Left lung (tissue), 14 donors: ENCODE measurements at places on chromosomes 13 and 19. TPM values are rescaled to one million over a fixed set of nuclear protein-coding genes. Genes with fewer than 3 reads are reported as not detected.

- no peak for DNase-seq
Observed at GRCh38 chr13:98180092-98180491, 3.0 kb upstream of the RNF113B start.

DNA sequence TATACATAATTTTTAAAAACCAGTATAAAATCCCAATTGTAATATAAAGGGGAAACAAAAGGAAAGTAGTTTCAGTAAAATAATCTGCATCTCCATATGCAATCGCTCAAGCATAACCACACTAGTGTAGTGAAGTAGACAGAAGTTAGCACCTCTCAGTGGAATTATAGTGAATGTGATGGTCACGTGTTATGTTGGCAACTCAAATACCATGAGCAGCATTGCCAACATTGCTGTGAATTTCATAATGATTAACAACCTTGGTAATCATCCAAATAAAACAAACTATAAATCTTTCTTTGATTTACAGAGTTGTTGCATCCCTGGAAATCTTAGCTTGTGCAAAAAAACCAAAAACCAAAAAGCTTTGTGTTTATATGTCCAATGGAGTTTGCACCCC is 77.3 kb upstream of the SIAH3 start:
- peak; percentile 38 for DNase-seq

DNA sequence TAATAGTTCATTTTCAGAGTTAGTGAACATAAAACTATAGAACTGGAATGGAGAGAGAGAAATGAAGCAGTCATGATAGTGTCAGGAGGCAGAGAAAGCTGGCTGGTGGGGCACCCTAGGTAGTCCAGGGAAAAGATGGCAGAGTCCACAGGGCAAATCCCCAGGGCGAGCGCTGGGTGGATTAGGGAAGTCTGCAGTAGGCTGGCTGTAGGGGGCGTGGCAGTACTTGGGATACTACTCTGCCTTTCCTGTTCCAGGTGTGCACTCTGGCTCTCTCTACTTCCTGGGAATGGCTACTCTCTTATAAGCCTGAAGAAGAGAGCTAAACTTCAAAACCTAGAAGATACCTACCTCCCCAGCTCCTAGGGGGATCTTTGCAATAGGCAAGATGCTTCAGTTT is 232.9 kb upstream of the SLC10A2 start:
- DNase-seq = no peak

CLIP3 gene
- 16.6 TPM for total RNA-seq

DNA sequence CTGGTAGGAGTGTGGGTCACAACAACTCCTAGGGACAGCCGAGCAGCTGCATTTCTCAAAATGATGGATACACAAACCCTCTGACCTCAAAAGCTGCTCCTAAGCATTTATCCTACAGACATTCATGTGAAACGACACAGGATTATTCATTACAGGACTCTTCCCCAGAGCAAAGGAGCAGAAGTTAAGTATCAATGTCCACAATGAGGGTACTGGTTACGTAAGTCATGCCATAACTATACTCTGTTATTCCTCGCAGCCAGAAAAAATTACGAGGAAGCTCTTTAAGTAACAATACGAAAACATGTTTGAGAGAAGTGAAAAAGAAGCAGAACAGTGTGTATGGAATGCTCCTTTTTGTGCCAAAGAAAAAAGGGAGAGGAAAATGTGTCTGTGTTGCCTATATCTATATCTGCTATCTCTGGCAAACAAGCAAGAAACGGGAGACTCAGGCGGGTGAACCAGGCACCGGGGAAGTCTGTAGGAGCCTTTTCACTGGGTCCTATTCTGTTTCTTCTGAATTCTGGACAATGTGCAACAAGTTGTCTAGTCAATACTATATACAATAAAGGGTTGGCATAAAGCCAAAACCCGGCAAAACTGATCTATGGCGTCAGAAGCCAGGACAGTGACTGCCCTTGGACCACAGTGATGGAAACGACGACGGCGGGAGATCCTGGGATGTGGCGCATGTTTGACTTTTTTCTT is 1.3 kb downstream of the ISOC2 start:
- peak; percentile 48 for DNase-seq

DNA sequence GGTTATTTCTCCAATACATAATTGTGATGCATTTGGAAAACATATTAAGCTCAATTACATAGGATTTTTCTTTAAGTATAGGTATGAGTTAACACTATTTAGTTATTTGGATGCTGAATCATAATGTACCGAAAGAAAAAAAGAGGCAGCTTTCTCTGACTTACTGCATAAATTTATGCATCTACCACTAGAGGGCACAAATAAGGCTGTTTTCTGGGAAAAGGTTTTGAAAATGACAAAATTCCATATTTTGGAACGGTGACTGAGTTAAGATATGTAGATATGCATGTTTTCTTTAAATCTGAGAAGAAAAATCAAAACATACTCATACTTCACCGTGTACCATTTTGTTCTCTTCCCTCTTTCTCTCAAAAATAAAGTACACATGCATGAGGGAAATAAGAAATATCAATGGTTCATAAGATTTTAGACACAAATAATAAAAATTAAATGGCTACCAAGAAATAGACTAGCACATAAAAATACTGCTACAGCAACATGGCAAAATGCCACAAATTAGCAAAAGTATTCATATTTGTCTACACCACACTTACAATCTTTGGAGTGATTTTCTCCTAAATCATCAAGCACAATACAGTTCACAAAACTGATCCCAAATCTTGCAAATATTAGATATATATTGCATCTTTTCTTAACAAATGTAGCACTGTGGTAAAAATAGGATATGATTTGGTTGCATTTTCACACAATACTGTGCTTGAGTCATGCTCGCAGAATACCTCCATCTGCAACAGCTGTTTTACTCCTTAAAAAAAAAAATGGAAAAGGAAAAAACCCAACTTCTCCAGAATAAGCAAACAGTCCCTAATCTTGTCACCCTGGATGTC is 260.0 kb downstream of the FGF14 start:
- no peak for DNase-seq

GRCh38 chr19:50823389-50824042 is at the start of gene KLK1:
TSS of gene KLK1 (minus strand) at chr19:50823787. CDS start at chr19:50823748, 39 bp downstream.
- DNase-seq = no peak
